ENCODE measurements at places on chromosomes 13 and 19.

DNA sequence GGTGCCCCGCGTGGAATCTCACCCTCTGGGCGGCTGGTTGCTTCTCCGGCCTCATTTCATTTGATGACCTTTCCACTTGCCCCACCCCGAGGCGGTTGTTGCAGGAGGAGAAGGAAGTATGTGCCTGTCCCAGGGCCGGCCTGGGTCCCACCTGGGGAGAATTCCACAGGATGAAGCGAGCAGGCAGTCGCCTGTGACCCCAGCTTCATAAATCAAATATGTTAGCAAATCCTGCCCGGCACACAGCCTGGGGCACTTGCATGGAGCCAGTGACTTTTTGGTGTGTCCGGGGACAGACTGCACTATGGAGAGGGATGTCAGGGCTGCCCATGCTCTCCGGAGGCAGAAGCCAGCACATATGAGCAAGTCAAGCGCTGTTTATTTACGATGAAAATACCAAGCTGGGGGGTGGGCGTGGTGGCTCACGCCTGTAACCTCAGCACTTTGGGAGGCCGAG, 19.7 kb upstream of the ZBTB7A start:
- no peak overlapping the region for H3K4me3 ChIP-seq
- H3K27ac ChIP-seq, result no peak overlapping the region
- H3K36me3 ChIP-seq, result no peaks in the 10 kb centered on the region
- H3K27me3 ChIP-seq, result no peaks in the 10 kb centered on the region

DNA sequence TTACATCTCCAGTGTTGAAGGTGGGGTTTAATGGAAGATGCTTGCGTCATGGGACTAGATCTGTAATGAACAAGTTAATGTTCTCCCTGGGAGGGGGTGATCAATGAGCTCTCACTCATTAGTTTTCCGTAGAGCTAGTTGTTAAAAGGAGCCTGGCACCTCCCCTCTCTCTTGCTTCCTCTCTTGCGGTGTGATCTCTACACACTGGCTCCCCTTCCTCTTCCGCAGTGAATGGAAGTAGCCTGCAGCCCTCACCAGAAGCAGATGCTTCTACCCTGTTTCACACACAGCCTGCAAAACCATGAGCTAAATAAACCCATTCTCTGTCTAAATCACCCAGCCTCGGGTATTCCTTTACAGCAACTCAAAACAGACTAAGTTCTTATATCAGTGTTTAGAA, 318.8 kb downstream of the SLITRK1 start:
- H3K4me3 ChIP-seq, result no peak overlapping the region
- H3K27ac ChIP-seq, result no peak overlapping the region
- no peaks in the 10 kb centered on the region for H3K36me3 ChIP-seq
- H3K4me1 ChIP-seq, result no peaks in the 10 kb centered on the region
- no peak for DNase-seq

GRCh38 chr13:35160896-35161295, 218.8 kb downstream of the NBEA start:
- no peaks in the 10 kb centered on the region for H3K4me1 ChIP-seq
- H3K4me3 ChIP-seq, result no peak overlapping the region
- H3K27ac ChIP-seq, result no peak overlapping the region
- H3K36me3 ChIP-seq, result no peaks in the 10 kb centered on the region
- no peak for DNase-seq

GRCh38 chr13:73355134-73355533, 296.3 kb downstream of the KLF5 start:
- no peaks in the 10 kb centered on the region for H3K4me1 ChIP-seq
- no peak for DNase-seq
- no peaks in the 10 kb centered on the region for H3K36me3 ChIP-seq
- no peaks in the 10 kb centered on the region for H3K27me3 ChIP-seq
- no peak overlapping the region for H3K27ac ChIP-seq
- H3K4me3 ChIP-seq, result no peak overlapping the region

DNA sequence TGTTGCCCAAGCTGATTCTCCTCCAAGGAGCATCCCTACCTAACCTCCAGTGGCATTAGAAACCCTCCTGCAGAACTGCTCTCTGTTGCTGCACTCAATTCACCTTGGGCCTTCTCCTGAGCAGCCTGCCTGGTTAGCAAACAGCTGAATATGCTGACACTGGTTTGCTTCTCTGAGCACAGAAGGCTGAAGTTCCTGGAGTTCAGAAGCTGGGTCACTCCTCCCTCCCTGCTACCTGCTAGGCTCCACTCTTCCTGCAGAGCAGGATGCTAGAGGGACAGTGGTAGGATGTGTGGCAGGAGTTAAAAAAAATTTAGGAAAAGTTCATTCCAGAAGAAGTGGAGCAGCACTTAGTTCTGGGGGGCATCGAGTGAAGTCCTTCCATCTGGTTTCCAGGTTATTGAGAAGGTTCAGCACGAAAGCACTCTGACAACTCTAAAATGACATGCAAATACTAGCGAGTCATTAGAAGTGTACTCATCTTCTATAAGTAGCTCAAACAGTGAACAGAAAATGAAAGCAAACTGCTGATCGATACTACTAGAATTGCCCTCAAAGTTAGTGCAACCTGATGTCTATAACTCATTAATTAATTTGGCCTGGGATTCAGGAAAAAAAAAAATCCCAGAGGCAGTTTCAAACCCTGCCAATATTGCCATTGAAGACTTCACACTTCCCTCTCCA, 293.7 kb downstream of the POU4F1 start:
- no peak overlapping the region for H3K4me3 ChIP-seq
- H3K27ac ChIP-seq, result no peak overlapping the region
- DNase-seq, result no peak
- no peaks in the 10 kb centered on the region for H3K27me3 ChIP-seq
- no peaks in the 10 kb centered on the region for H3K36me3 ChIP-seq

DNA sequence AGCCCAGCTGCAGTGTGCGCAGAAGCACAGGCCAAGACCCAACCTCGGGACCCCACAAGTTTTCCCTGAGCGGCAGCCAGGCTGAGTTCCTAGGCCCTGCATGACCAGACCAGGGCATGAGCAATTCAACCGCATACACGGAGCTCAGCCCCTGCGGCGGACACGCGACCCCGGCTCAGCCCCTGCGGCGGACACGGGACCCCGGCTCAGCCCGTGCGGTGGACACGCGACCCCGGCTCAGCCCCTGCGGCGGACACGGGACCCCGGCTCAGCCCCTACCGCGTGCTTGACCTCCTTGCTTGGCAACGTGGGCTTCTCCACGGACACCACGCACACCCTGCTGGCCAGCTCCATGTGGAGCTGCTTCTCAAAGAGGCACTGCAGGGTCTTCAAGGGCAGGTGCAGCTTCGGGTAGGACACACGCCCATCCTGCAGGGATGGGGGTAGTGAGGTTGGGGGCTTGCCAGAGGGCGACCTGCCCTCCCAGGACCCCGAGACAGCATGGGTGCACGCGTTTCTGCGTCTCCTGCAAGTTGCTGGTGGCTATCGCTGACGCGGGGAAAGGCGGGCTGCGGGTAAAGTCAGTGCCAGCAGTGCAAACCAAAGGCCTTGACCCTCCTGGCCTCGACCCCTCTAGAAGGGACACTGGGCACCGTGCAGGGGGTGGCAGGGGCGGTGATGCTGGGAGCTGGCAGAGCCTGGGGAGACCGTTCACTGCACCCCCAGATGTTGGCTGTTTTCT, 10.0 kb downstream of the POLRMT start:
- no peak overlapping the region for H3K27ac ChIP-seq
- no peaks in the 10 kb centered on the region for H3K27me3 ChIP-seq
- H3K36me3 ChIP-seq, result peaks cover 57% of the 10 kb centered on the region
- H3K4me3 ChIP-seq, result no peak overlapping the region
- H3K4me1 ChIP-seq, result no peaks in the 10 kb centered on the region

DNA sequence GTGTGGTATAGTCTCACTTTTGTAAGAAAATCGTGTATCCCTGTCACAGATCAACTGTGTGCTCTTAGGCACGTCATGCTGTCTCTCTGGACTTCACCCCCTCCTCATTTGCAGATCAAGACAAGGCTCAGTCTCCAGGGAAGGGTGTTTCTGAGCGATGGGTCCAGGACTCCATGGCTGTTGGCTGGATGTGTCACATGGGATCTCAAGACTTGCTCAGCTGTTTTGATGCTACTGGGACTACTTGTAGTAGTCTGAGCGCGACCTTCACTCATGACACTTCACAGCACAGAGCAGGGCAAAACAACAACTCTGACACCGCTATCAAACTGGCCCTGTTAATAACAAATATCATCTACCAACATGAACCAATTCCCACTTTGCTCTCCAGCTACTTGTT, 36.2 kb downstream of the SMAD9 start:
- no peak overlapping the region for H3K27ac ChIP-seq
- no peak overlapping the region for H3K4me3 ChIP-seq
- no peaks in the 10 kb centered on the region for H3K36me3 ChIP-seq
- no peaks in the 10 kb centered on the region for H3K4me1 ChIP-seq
- no peak for DNase-seq
- H3K27me3 ChIP-seq, result no peaks in the 10 kb centered on the region

DNA sequence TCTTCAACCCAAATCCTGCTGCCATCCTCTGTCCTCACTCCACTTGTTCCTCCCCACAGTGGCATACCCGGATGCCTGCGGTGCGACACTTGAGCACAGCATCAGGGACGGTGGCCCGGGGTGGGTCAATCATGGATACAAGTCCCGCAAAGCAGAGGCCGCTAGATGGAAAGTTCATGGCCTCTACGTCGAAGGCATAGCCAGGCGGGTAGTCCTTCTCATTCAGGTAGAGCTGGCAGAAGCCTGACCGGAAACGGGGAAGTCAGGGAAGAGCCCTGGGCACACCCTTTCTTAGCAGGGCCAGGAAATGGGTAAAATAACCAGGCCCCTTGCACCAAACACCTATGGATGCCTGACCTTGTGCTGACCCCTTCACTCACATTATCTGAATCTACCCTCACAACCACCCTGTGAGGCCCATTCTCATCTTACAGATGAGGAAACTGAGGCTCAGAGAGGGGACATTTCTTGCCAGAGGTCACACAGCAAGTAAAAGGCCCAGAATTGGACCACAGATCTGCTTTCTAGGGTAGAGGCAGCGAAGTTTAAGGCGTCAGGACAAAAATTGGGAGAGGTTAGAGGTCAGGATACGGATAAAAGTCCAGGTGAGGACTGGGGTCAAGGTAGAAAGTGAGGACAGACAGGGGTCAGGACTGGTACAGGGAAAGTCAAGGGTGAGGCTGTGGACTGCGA, 6.5 kb downstream of the ATP4A start:
- H3K4me1 ChIP-seq, result peaks cover 17% of the 10 kb centered on the region
- peaks cover 15% of the 10 kb centered on the region for H3K27me3 ChIP-seq
- no peak overlapping the region for H3K27ac ChIP-seq
- H3K4me3 ChIP-seq, result no peak overlapping the region
- DNase-seq, result no peak

GRCh38 chr13:101552286-101552685, 99.8 kb downstream of the ITGBL1 start:
- H3K27ac ChIP-seq, result no peak overlapping the region
- no peaks in the 10 kb centered on the region for H3K27me3 ChIP-seq
- DNase-seq, result no peak
- H3K36me3 ChIP-seq, result no peaks in the 10 kb centered on the region
- H3K4me3 ChIP-seq, result no peak overlapping the region

DNA sequence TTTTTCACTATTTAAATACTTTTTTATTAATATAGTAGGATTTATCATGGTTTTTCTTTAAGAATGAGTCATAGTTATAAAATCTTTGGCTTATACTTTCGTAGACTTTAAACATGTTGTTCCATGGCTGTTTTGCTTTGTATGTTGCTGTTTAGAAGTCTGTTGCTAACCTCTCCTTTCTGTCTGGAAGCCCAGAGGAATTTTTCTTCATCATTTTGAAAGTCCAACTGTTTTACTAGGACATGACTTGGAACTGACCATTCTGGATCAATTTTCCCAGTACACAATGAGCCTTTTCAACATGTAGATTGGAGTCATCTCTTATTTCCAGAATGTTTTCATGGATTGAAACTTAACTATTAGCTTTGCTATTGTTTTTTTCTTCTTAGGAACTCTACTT, 7.9 kb downstream of the CAB39L start:
- H3K36me3 ChIP-seq, result peaks cover 8% of the 10 kb centered on the region
- DNase-seq, result no peak
- no peak overlapping the region for H3K27ac ChIP-seq
- no peaks in the 10 kb centered on the region for H3K27me3 ChIP-seq
- no peak overlapping the region for H3K4me3 ChIP-seq
- H3K4me1 ChIP-seq, result no peaks in the 10 kb centered on the region

GRCh38 chr13:44426461-44426860, 52.8 kb downstream of the SERP2 start:
- no peak for DNase-seq
- H3K4me1 ChIP-seq, result no peaks in the 10 kb centered on the region
- H3K27me3 ChIP-seq, result peaks cover 5% of the 10 kb centered on the region
- H3K4me3 ChIP-seq, result no peak overlapping the region

- DNase-seq, result no peak
- peaks cover 5% of the 10 kb centered on the region for H3K27me3 ChIP-seq
- H3K36me3 ChIP-seq, result no peaks in the 10 kb centered on the region
- H3K27ac ChIP-seq, result no peak overlapping the region
These were observed 72.5 kb downstream of the FREM2 start for GRCh38 chr13:38759390-38759789.

- H3K4me3 ChIP-seq, result no peak overlapping the region
- H3K4me1 ChIP-seq, result peaks cover 17% of the 10 kb centered on the region
- peaks cover 2% of the 10 kb centered on the region for H3K36me3 ChIP-seq
- no peak overlapping the region for H3K27ac ChIP-seq
- H3K27me3 ChIP-seq, result no peaks in the 10 kb centered on the region
- DNase-seq, result no peak
These were observed 16.2 kb upstream of the CPB2 start for GRCh38 chr13:46121033-46121432.

- no peaks in the 10 kb centered on the region for H3K36me3 ChIP-seq
- no peak overlapping the region for H3K27ac ChIP-seq
- no peaks in the 10 kb centered on the region for H3K4me1 ChIP-seq
- no peak for DNase-seq
- no peaks in the 10 kb centered on the region for H3K27me3 ChIP-seq
These were observed 457.3 kb upstream of the MIR17HG start for GRCh38 chr13:90889906-90890834.

GRCh38 chr19:31344403-31344802, 4.8 kb downstream of the TSHZ3 start:
- peaks cover 37% of the 10 kb centered on the region for H3K27me3 ChIP-seq
- H3K4me1 ChIP-seq, result peaks cover 36% of the 10 kb centered on the region
- no peak overlapping the region for H3K27ac ChIP-seq
- no peak for DNase-seq

DNA sequence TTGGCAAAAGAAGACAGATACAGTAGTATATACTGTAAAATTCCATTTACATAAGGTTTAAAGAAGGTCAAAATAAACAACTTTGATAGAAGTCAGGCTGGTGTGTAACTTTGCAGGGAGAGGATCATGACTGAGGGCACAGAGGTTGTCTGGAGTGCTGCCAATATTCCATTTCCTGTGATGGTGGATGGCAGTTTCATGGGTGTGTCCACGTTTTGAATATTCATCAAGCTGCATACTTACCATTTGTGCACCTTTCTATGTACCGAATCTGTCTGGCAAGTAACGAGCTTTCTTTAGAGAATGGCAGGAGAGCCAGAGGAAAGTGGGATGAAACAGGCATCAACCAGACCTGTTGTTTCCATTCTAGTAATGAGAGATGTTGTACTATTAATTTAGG, 420.5 kb upstream of the HTR2A start:
- no peak overlapping the region for H3K27ac ChIP-seq
- H3K27me3 ChIP-seq, result no peaks in the 10 kb centered on the region
- no peaks in the 10 kb centered on the region for H3K4me1 ChIP-seq
